ENCODE measurements at places on chromosomes 7 and 10. TPM values are rescaled to one million over a fixed set of nuclear protein-coding genes. Genes with fewer than 3 reads are reported as not detected.

The CARD11 gene
- total RNA-seq, result not detected

The EBF3 gene
- not detected for total RNA-seq

DNA sequence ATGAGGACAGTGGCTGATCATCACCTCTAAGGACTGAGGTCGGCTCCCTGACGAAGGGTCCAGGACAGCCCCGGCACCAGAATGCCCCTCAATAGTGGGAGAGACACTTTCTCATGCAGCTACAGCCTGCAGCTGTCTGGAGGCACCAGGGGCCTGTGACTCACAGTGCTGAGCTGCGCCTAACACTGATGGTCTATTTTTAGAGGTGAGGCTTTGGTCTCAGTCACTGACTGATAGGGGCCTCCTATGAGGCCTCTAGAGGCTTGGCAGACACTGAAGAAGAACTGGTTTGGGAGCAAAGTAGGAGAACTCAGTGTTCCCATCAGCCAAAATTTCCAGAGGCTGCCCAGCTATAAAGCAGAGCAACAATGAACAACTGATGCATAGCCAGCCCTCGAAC, 130.1 kb downstream of the COBL start:
- peak; percentile 22 for DNase-seq
- no peaks in the 10 kb centered on the region for H3K4me1 ChIP-seq
- no peaks in the 10 kb centered on the region for H3K36me3 ChIP-seq
- no peak overlapping the region for H3K27ac ChIP-seq

- no peaks in the 10 kb centered on the region for H3K27me3 ChIP-seq
- H3K4me1 ChIP-seq, result peaks cover 35% of the 10 kb centered on the region
- no peak overlapping the region for H3K27ac ChIP-seq
- H3K36me3 ChIP-seq, result no peaks in the 10 kb centered on the region
- H3K4me3 ChIP-seq, result no peak overlapping the region
Observed at GRCh38 chr10:97025613-97026242, 160.0 kb downstream of the SLIT1 start.

DNA sequence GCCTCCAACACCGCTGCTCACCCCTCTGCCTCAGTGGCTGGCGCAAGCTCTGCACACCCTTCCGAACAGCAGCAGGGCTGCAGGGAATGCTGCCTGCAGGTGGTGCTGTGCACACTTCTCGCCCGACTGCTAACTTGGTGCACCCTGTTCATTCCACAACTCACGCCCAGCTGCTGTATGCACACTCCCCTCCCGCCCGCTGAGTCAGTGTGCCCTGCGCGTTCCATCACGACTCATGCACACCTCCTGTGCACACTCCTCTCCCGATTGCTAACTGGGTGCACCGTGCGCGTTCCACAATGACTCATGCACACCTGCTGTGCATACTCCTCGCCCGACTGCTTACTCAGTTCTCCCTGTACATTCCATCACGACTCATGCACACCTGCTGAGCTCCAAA, 21.5 kb downstream of the ADARB2 start:
- no peak overlapping the region for H3K27ac ChIP-seq
- no peaks in the 10 kb centered on the region for H3K36me3 ChIP-seq
- H3K4me3 ChIP-seq, result no peak overlapping the region
- no peaks in the 10 kb centered on the region for H3K27me3 ChIP-seq
- DNase-seq, result peak; percentile 19

DNA sequence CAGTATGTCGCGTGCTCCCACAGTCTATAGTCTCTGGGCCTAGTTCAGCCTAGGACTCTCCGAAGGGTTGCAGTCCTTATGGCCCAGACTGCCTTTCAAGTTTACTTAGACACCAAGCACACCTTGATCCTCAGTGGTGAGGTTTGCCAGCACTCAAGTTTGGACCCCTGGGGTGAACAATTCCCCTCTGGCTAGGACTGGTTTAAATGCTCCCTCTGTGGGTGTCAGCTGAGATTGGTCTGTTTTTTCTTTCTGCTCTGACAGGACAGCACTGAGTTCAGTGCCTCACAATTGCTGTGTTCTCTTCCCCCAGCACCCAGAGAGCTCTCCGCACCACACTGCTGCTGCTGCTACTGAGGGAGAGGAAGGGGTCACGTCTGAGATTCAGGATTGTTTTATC, 31.9 kb upstream of the AGR3 start:
- no peak for DNase-seq
- H3K36me3 ChIP-seq, result no peaks in the 10 kb centered on the region
- H3K27me3 ChIP-seq, result no peaks in the 10 kb centered on the region
- H3K4me1 ChIP-seq, result peaks cover 42% of the 10 kb centered on the region
- no peak overlapping the region for H3K4me3 ChIP-seq

- no peaks in the 10 kb centered on the region for H3K4me1 ChIP-seq
- H3K27me3 ChIP-seq, result no peaks in the 10 kb centered on the region
- H3K4me3 ChIP-seq, result no peak overlapping the region
- DNase-seq, result no peak
- H3K36me3 ChIP-seq, result no peaks in the 10 kb centered on the region
Observed at GRCh38 chr7:113486548-113486947, 368.2 kb upstream of the SMIM30 start.

- DNase-seq, result no peak
- peaks cover 28% of the 10 kb centered on the region for H3K4me1 ChIP-seq
- H3K4me3 ChIP-seq, result no peak overlapping the region
- H3K27ac ChIP-seq, result no peak overlapping the region
- H3K36me3 ChIP-seq, result no peaks in the 10 kb centered on the region
- no peaks in the 10 kb centered on the region for H3K27me3 ChIP-seq
Observed at GRCh38 chr10:79401015-79401921, 44.2 kb downstream of the ZCCHC24 start.

Measured in PC-3 (cell line).